ENCODE measurements at places on chromosomes 13 and 19.

DNA sequence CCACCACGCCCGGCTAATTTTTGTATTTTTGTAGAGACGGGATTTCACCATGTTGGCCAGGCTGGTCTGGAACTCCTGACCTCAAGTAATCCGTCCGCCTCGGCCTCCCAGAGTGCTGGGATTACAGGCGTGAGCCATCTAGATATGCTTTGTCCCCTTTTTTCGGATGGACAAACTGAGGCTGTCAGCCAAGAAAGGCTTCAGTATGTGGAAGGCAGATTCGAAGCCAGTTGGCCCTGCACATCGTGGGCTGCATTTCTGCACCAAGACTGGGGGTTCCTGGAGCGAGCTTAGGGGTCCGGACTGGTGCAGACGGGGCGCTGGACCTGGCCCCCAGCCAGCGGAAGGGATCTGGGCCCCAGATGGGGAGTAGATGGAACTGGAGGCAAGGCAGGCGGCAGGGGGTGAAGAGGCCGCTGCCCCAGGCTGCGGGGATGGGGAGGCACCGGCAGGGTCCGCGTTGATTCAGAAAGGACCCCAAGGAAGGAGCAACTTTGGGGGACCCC, 9.7 kb upstream of the JUND start:
- H3K4me3 ChIP-seq = peak overlapping the region; percentile 72
- DNase-seq = no peak
- H3K4me1 ChIP-seq = peaks cover 12% of the 10 kb centered on the region

DNA sequence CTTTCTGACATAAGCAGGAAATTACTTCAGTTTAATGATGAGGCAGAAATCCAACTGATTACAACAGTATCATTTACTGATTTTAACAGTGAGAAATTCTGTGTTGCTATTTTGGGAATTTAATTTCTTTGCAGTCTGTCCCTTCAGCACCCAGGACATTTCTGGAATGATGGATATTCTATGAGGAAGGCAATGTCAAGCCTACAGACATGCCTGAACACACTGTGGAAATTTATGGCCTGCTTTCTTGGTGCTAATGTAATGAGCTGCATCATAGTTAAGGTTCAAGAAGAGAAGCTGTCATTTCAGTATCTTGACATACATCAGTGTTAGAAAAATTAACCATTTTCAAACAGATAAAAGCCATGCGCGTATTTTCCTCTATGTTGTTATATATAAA, 87.7 kb downstream of the SLITRK1 start:
- H3K27ac ChIP-seq = no peak overlapping the region
- DNase-seq = no peak
- no peaks in the 10 kb centered on the region for H3K27me3 ChIP-seq
- no peaks in the 10 kb centered on the region for H3K4me1 ChIP-seq

DNA sequence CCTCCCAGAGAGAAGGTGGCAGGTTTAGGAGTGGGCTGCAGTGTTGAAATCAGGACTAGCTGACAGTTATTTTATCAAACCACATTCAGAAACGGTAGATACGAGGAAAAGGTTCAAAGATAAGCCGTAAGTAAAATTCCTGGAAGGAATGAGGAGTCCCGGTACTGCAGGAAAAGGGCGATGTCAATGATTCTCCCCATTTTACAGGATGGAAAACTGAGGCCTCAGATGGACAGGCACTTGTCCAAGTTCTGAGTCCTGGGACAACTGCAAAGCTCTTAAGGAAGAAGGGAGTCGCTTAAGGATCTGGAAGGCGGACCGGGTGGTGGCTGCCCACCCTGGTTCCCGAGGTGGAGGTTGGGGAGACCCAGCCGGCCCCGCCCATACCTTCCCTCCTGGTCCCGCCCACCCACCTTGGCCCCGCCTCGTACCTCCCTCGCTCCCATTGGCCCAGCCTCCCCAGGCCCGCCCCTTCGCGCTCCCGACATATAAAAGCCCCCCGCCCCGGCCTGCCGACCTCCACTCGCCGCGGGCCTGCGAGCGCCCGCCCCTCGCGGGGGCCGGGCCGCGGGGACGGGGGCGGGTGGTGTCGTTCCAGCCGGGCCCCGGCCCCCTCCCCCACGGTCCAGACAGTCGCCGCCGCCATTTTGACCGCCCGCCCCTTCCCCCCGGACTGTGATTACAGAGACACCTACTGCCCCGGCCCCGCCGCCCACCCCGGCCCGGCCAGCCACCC, 603 bp downstream of the RFX1 start:
- peak overlapping the region; percentile 78 for H3K4me3 ChIP-seq
- H3K36me3 ChIP-seq = no peaks in the 10 kb centered on the region
- peak; percentile 93 for DNase-seq
- peak overlapping the region; percentile 97 for H3K27ac ChIP-seq
- peaks cover 15% of the 10 kb centered on the region for H3K4me1 ChIP-seq
- H3K27me3 ChIP-seq = no peaks in the 10 kb centered on the region

DNA sequence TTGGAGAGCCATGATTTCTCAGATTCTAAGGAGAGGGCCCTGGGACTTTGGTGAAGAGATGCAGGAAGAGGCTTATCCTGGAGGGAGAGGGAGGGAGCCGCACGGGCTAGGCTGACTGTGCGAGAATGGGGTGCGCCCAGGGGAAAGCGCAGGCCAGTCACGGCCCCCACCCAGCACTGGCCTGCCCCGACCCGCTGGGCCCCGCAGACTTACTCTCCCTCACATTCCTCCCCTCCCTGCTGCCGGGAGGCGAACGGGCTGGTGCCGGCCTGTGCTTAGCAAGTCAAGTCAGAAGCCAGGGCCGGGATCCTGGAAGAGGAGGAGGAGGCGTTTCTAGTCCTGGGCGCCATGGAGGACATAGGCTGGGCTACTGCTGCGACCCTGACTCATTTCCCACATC, 120.0 kb downstream of the CRYL1 start:
- H3K36me3 ChIP-seq = no peaks in the 10 kb centered on the region
- H3K4me3 ChIP-seq = no peak overlapping the region
- no peak overlapping the region for H3K27ac ChIP-seq
- H3K27me3 ChIP-seq = no peaks in the 10 kb centered on the region
- DNase-seq = no peak

- H3K27me3 ChIP-seq = no peaks in the 10 kb centered on the region
- peaks cover 31% of the 10 kb centered on the region for H3K4me1 ChIP-seq
- no peaks in the 10 kb centered on the region for H3K36me3 ChIP-seq
- DNase-seq = no peak
- no peak overlapping the region for H3K4me3 ChIP-seq
- no peak overlapping the region for H3K27ac ChIP-seq
These were observed 70.2 kb downstream of the COL4A2 start for GRCh38 chr13:110377178-110377825.

DNA sequence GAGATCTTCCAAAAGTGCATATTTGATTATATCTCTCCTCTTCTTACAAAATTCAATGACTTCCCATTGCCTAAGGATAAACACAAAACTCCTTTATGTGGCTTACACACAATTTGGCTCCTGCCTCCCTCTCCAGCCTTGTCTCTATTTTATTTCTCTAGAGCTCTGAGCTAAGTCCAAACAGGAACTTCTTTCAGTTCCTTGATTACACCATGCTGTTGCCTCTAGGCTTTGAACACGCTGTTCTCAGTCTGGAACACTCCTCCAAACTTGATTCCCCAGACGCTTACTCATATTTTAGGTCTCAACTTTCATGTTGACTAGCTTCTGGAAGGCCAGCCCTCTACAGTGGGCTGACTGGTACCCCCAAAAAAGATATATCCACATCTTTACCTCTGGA, 258.5 kb downstream of the COG6 start:
- H3K4me3 ChIP-seq = no peak overlapping the region
- no peaks in the 10 kb centered on the region for H3K27me3 ChIP-seq
- no peaks in the 10 kb centered on the region for H3K36me3 ChIP-seq
- H3K4me1 ChIP-seq = no peaks in the 10 kb centered on the region
- DNase-seq = peak; percentile 13

All from GM23248 (cell line).